ENCODE measurements at places on chromosomes 1 and 21.

DNA sequence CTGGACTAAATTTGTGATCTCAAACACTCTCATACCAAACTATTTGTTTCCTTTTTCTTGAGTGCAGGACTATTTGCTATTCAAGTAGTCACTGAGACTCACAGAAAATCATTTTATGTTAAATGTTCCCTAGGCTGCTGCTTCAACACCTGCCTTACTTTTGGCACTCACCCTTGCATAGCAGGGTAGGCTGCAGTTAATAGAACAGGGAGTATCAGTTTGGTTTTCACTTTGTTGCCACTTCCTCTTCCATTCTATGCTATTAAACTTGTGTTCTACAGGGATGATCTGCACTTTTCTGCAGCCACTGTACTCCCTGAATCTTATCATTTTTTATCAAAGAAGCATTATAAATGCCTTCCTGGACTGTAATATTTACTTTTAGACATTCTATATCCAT is 148.7 kb upstream of the PRMT6 start:
- DNase-seq = no peak

- no peak for DNase-seq
These were observed 59.9 kb upstream of the PRRX1 start for GRCh38 chr1:170604065-170604464.

- no peak for DNase-seq
These were observed 66.7 kb downstream of the CCDC30 start for GRCh38 chr1:42529724-42530181.

GRCh38 chr1:156796340-156797097 is 20.1 kb downstream of the SH2D2A start:
- DNase-seq = no peak

DNA sequence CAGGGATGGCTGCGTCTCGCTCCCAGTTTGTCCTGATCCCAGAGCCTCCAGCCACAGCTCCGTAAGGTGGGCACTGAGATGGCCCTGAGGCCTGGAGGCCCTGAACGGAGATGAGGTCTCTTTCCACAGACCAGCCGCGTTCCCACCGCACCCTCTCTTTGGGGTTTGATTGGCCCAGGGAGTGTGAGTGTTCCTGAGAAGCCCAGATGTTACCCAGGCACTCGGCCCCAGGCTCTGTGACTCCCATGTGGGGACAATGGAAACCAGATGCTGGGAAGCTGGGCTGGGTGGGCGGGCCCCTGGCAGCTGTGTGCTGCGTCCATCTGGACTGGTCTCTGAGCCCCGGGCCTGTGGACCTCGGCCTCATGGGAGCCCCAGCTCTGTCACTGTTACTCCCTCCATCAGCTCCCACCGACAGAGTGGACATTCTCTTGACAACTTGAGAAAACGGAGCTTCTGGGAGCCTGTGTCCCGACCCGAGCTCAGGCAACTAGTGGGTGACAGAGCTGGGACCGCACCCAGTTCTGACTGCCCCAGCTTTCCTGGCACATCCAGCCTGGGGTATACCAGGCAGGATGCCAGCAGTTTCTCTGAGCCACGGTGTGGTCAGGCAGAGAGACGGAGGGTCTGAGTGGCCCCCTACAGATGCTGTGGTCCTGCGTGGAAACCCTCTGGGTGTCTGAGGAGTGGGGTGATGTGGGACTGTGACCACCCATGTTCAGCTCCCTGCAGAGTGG is 9.8 kb upstream of the COL6A1 start:
- no peak for DNase-seq

- no peak for DNase-seq
These were observed 104.8 kb upstream of the SLC25A33 start for GRCh38 chr1:9434247-9435152.

GRCh38 chr21:37450445-37450941 is 83.9 kb downstream of the DYRK1A start:
- no peak for DNase-seq

DNA sequence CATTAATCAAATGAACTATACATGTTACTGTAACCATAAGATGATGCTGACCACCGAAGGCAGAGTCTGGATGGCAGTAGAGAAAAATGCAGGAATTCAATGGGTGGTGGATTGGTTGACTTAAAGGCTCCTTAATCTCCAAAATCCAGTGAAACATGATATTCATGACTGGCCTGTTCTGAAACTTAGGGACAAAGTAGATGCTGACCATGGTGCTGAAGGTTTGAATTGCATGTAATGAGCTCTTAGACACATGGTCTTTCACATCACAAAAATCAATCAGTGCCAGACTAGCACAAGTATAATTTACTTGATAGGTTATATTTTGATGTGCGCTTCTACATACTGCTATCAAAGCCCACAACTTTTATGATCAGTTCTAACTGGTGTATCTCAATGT is 30.9 kb upstream of the NTMT2 start:
- no peak for DNase-seq

All from vagina (tissue), 2 donors.